ENCODE measurements at places on chromosomes 7 and 10. TPM values are rescaled to one million over a fixed set of nuclear protein-coding genes. Genes with fewer than 3 reads are reported as not detected.

The XRCC2 gene
- total RNA-seq, result 1.6 TPM

The BTBD16 gene
- not detected for total RNA-seq

The NKX1-2 gene
- total RNA-seq, result 0.07 TPM

The BAMBI gene
- total RNA-seq, result 45.4 TPM

The CAV2 gene
- total RNA-seq, result 161 TPM

The FZD1 gene
- total RNA-seq, result 6.8 TPM

The CACNB2 gene
- total RNA-seq, result 0.46 TPM

The NODAL gene
- 0.43 TPM for total RNA-seq

The AKR1C8 gene
- not detected for total RNA-seq

The HTR5A gene
- total RNA-seq, result not detected

The CRHR2 gene
- total RNA-seq, result not detected

The ARHGAP19 gene
- total RNA-seq, result 9.2 TPM

The COL26A1 gene
- 6.8 TPM for total RNA-seq

The HABP2 gene
- total RNA-seq, result not detected

The RPEL1 gene
- total RNA-seq, result not detected

The ECHDC3 gene
- 1.9 TPM for total RNA-seq

The TMEM196 gene
- total RNA-seq, result not detected

The H2BK1 gene
- not detected for total RNA-seq

The TET1 gene
- 7.1 TPM for total RNA-seq

The SCIN gene
- 0.27 TPM for total RNA-seq

Measured in astrocyte (in vitro differentiated cells and primary cell).